ENCODE measurements at places on chromosomes 11 and 22. TPM values are rescaled to one million over a fixed set of nuclear protein-coding genes. Genes with fewer than 3 reads are reported as not detected.

Gene ZNF280B
- total RNA-seq, result 3.6 TPM

Gene C11orf21
- total RNA-seq, result not detected

Gene PRODH
- 0.43 TPM for total RNA-seq

Gene OLFML1
- total RNA-seq, result not detected

- DNase-seq, result peak; percentile 19
Observed at GRCh38 chr22:24592058-24592850, 619 bp downstream of the LRRC75B start.

DNA sequence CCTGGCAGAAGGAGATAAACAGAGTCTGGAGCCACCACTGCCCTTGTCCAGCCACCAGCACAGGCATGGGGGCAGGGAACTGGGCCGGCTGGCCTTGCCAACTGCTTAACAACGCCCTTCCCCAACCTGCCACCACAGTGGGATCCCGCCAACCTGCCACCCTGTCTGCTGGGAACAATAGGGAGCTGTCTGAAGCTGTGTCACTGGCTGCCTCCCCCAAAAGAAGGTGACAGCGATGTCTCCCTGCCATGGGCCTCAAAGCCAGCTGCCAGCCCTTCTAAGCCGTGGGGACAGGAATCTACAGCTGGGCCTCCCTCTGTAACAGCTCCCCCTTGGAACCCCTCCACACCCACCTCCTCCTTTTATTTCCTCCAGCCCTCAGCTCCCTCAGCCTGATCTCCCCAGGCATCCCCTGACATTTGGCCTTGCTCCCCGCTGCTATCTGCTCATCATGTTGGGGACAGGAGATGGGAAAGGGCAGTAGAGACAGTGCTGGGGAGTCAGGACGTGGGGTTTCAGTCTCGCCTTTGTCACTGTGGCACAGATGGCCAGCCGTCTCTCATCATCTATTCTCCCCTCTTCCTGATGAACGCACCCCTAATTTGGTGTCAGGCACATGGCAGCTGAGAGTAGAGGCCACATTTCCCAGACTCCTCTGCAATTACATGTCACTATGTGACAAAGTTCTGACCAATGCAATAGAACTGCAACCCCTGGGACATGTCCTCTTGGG is 51.3 kb upstream of the PRDM11 start:
- DNase-seq, result no peak

GRCh38 chr11:11253995-11254394 is 99.1 kb downstream of the CSNK2A3 start:
- no peak for DNase-seq

- no peak for DNase-seq
Observed at GRCh38 chr11:110776081-110776480, 63.8 kb upstream of the ARHGAP20 start.

- DNase-seq, result no peak
Observed at GRCh38 chr11:1520663-1521267, 34.2 kb upstream of the MOB2 start.

- no peak for DNase-seq
Observed at GRCh38 chr11:130234315-130234714, 74.7 kb downstream of the ST14 start.

- DNase-seq, result no peak
Observed at GRCh38 chr11:26914968-26915367, 78.9 kb upstream of the FIBIN start.

DNA sequence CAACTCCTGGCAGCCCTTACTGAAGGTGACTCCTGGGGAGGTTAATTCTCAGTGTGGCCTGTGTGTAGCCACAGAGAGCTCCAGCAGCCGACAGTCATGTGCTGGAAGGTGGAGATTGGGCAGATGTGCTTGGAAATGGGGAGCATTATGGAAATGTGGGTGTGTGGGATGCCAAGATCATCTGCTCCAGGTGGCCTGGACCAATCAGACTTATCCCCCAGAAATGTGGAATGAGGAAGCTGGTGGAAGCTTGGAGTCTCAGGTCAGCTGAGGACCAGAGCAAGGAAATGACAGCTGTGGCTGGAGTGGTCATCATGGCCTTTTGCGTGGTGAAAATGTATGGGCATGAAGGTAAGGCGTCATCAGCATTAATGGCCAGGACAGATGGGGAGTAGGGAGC is 234.0 kb downstream of the MIAT start:
- DNase-seq, result peak; percentile 47

- no peak for DNase-seq
Observed at GRCh38 chr11:76197332-76197731, 9.0 kb downstream of the WNT11 start.

DNA sequence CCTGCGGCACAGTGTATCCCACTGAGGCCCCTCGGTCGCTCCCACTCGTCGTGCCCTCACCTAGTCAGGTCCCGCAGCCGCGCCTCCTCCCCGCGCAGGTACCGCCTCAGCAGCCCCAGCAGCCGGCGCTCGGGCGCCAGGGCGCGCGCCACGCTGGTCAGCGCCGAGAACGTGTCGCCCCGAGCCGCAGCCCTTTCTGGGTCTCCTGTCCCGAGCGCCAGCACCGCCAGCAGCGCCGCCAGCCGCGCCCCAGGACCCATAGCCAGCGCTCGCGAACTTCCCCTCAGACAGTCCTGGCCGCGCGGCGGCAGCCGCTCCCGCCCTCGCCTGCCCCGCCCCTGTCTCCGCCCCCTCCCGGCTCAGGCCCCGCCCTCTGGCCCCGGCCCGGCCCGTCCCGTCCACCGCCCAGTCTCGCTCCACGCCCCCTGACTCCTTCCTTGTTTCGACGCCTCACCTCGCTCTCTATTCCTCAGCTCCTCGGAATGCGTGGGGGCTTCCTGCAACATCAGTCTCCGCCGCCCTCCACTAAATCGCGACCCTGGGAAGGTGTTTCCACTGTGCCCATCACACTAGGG is at the start of gene P4HA3:
Gene P4HA3 (minus strand): TSS at position 289 of the 575 bp plus-strand sequence. CDS start 29 bp downstream, at position 260.
- no peak for DNase-seq

GRCh38 chr11:128468111-128468510 is 119.2 kb downstream of the ETS1 start:
- DNase-seq, result no peak

- no peak for DNase-seq
Observed at GRCh38 chr11:30481796-30482195, 104.4 kb downstream of the MPPED2 start.

DNA sequence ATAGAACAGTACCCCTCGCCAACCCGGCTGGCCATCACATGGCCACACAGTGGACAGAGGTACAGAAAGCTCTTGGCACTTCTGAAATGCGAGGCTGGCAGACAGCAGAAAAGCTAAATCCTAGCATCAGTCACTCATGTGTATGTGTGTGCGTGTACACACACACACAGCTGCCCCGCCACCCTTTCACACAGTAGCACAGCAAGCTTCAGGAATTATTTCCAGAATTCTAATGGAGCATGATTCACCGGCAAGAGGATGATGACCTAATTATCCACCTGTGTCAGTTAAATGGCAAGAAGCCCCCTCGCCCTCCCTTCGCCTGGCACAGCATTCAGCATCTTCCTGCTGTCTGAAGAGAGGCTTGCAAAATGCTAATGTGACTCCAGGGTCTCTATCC is 336.0 kb downstream of the SHANK2 start:
- DNase-seq, result peak; percentile 14
